ENCODE measurements at places on chromosomes 7 and 10.
A peak's percentile ranks its signal among the peaks of the same experiment; 100 is the strongest.

DNA sequence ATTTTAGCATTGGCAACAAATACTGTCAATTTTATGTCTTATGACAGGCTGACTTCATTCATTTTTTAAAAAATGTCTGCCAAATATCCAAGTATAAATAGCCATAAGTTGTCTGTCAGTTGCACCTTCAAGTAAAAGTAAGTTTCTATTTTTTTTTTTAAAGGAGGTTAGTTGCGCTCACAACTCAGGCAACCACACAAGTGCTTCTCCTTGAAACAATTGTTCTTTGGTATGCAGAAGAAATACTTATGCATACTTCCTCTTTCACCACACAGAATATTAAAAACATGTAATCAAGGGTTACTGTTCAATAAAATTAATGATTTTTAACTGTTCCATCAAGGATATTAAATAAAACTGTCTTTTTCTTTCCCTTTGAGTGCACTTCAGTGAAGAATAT is 97.9 kb downstream of the RTKN2 start:
- DNase-seq = no peak

GRCh38 chr7:22601003-22601402 is 101.0 kb upstream of the STEAP1B start:
- no peak for DNase-seq

DNA sequence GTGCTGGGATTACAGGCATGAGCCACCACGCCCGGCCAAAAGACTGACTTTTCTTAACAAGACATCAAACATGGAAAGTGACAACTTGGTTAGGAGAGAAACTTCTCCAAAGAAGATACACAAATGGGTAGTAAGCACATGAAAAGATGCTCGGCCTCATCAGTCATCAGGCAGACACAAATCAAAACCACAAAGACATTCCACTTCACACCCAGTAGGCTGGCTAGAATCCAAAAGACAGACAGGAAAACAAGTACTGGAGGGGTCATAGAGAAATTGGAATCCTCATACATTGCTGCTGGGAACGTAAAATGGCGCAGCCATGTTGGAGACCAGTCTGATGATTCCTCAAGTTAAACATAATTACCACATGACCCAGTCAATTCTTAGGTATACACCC is 16.4 kb downstream of the SEPHS1 start:
- peak; percentile 56 for DNase-seq

DNA sequence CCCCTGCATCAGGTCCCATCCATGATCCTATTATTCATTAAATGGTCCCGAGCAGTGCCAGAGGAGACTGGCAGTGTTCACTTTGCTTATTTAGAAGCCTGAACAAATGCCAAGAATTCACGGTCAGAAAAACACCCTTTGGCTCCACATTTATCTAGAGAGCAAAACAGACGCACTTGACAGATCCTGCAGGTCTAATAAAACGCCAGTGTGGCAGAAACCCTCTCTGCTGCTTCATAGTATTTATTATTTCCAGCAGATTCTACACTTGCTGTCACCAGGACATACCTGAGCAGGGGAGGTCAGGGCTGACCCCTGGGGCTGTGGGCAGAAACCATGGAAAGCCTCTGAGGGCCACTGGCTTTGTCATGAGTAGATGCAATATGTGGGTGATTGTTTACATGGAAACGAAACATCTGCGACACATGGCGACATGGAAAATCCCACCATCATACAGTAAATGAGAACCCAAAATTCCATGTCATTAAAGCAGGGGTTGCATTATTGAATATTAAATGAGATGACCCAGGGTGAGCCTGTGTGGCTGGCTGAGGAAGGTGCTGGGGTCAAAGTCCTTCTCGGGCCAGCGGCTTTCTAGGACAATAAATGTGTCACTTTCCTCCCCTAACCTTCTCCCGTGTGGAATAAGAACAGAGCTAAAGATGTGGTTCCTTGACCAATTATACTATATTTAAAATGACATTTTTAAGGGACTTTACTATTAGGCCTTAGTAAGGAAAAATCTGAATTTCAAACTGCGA is 205.9 kb upstream of the SVIL start:
- DNase-seq = no peak

DNA sequence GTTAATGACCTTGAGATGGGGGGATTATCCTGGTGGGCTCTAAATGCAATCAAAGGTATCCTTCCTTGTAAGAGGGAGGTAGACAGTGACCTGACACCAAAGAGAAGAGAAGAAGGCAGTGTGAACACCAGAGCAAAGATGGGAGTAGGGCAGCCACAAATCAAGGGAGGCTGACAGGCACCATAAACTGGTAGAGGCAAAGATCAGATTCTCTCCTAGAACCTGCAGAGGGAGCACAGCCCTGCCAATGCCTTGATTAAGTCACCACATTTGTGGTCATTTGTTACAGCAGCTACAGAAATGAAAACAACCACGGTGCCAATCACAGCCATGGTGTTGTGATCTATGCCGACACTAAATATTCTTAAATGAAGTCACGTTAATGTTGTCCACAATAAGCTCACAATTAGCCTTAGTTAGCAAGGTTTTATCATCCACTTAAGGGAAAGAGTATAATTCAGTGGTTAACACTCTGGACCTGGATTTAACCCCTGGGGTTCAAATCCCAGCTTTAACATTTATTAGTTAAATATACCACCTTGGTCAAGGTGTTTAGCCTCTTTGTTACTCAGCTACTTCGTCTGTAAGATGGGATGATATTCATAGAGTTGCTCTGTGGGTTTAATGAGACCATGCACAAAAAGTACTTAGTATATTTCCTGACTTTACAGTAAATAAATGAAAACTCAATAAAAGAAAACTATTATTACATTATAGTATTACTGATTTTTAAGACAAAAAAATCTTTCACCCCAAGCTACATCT is 70.8 kb downstream of the SGMS1 start:
- no peak for DNase-seq

DNA sequence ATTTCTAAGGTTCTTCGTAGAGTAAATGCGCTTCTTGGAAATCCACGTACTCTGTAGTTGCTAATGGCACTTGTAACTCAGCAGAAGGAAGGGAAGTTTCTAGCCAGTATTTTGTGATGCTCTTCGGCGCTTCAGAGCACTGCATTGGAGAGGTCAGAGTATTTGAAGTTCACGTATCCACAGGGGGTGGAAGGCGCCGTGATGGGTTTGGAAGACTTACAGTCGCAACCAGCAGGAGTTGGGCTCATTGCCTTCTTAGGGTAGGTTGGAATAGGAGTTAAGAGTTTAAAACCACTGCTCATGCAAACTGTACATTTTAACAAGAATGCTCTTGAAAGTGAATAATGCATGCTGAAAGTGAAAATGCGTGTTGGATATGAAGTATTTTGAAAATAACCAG is 49.1 kb downstream of the SHH start:
- no peak for DNase-seq

DNA sequence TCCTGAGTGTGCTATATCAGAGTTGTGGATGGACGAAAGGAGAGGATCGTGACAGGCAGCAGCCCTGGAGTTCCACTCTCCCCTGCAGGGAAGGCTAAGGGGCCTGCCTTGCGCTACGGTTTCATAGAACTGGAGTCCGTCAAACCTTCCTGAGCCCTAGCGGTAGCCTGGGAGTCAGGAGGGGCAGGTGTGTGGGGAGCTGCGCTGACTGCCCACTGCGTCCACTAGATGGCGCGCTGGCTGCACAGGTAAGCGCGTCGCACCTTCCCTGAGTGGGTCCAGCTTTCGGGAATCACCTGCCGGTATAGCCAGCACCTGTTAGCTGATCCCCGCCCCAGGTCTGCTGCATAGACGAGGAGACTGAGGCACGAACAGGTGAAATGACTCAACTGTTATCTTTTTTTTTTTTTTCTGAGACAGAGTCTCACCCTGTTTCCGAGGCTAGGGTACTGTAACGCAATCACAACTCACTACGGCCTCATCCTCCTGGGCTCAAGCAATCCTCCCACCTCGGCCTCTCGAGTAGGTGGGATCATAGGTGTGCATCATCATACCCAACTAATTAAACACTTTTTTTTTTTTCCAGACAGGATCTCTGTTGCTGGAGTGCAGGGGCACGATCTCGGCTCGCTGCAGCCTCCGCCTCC is 20.2 kb upstream of the BAIAP2L1 start:
- DNase-seq = peak; percentile 19

- no peak for DNase-seq
Observed at GRCh38 chr10:13915710-13916109, 328.9 kb downstream of the PRPF18 start.

DNA sequence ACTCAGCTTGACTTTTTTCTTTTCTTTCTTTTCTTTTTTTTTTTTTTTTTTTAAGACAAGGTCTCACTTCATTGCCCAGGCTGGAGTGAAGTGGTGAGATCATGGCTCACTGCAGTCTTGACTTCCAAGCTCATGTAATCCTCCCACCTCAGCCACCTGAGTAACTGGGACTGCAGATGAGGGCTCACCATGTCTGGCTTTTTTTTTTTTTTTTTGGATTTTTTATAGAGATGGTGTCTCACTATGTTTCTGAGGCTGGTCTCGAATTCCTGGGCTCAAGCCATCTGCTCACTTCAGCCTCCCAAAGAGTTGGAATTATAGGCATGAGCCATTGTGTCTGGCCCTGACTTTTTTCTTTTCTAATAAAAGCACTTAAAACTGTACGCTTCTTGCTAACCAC is 358.2 kb upstream of the IGFBP3 start:
- peak; percentile 40 for DNase-seq

GRCh38 chr10:77264107-77264506 is 373.5 kb downstream of the KCNMA1 start:
- no peak for DNase-seq
